Activated naive CD8-positive, alpha-beta T cell treated with anti-CD3 and anti-CD28 coated beads, Interleukin-2, amount 10 ng/mL, durations not matched to agents 7 days and 5 days (primary cell): ENCODE measurements at places on chromosomes 2 and 18.

DNA sequence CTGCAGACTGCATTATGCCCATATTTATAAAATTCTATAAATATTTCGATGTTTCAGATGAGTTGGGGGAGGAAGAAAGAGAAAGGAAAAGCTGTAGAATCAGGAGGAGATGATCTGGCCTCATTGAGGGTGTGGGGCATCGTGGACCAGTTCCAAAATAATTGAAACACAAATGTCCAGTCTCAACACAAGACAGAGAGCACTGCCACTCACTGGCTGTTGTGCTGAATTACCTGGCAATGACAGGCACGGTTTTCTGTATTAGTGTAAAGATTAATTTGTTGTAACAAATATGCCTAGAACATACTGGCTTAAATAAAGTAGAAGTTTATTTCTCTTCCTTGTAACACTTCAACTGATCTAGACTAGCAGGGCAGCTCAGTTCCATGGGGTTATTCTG is 24.1 kb downstream of the POLE4 start:
- DNase-seq: no peak

DNA sequence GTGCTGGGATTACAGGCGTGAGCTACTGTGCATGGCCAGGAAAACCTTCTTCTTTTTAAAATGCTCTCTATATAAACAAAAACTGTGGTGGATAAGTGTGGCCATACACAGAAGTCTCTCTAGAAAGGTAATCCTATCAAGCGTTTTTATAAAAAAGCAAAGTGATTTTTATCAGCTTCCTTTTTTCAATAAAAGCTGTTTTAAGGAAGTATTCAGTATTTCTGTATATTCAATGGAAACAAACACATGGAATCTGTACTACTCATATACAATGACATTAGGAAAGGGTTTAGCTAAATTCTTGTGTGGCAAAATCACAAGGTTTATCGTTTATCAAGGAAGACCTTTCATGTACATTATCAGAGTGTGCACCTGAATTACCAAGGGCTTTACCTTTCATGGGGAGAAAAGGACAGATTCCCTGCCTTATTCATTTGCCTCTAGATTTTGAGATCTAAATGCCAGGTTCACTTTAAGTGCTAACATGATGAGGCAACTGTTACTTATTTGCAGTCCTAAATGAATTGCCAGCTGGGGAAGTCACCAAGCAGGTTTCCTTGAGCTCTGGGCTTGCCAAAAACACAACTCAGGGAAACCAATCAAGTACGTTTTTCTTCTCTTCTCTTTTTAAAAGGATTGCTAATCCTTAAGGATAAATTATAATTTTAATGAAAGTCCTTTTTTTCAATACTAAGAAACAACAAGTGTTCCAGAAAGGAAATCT is 70.8 kb downstream of the RTN4 start:
- no peak for DNase-seq

DNA sequence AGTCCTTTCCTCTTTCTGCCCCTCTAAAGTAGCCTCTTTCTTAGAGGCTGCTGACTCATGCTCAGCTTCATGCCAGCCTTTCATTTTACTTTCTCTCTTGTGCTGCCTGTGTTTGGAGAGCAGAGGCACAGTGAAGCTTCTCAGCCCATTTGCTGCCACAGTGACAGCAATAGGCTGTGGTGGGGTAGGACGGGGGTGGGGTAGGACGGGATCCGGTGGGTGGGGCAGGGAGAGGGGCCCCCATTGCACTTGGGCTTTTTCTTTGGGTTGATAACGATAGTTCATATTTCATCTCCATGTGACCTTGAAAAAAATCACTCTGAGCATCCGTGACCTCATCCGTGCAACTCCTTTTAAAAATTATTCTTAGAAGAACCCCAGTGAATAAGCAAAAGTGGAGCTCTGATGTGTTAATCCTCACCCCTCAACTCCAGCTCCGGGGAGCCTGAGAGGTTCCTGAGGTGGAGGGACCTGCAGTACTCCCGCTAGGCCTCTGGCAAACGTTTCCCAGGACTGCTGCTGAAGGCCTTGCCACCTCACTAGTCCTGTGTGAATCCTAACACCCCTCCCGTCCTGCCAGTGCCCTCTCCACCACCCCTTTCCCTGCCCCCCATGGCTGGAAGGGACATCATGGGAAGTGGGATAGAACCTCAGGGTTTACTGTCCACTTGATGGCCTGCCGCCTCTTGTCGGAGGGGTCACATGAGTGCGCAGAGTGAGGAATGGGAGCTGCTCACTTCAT is 70.8 kb downstream of the INPP4A start:
- no peak for DNase-seq

DNA sequence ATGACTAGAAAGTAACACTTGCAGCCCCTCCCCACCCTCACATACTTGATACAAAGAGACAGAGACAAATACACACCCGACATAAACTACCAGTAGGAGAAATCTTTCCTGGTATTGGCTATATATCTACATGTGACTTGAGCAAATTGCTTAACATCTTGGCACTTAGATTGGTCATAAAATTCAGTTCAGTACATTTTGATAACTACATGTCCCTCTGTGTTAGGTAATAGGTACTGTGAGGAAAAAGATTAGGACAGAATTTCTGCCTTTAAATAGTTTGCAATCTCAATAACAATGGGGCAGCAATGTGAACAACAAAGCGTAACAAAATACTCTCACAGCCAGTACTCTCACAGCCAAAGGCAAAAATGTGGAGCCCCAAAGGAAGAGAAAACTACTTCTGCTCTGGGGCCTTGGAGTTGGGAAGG is 670.0 kb upstream of the ACVR2A start:
- no peak for DNase-seq

- no peak for DNase-seq
These were observed 16.1 kb upstream of the STRN start for GRCh38 chr2:36982467-36982866.

DNA sequence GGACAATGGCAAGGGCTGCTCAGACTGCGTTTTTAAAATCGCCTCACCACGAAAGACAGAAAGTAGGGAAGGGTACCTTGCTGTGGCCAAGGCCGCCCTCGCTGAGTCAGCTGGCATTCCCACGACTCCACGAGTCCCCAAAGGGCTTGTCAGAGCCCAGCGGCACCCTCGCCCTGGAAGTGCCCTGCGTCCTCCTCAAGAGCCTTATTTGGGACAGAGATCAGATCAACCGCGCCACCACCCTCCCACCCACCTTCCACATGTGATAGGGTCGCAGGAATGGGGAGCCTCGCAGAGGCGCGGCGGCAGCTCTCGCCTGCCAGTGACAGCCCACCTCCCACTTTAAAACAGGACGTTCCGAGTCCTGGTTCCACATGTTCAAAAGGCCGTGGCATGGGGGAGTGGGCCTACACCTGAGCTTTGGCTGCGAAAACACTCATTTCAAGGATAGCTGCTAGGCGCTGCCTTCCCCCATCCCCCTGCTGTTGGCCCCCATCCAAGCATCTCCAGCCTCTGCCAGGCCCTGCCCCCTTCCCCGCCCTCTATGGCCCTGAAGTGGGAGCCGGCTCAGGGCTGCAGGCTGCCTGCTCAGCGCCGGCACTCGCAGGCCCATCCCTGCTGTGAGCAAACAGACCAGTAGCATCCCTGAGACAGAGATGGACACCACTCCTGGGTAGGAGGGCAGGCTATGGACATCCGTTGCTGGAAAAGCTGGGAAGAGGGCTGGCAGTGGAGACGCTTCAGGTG is 38.1 kb upstream of the ARHGEF4 start:
- DNase-seq: no peak

DNA sequence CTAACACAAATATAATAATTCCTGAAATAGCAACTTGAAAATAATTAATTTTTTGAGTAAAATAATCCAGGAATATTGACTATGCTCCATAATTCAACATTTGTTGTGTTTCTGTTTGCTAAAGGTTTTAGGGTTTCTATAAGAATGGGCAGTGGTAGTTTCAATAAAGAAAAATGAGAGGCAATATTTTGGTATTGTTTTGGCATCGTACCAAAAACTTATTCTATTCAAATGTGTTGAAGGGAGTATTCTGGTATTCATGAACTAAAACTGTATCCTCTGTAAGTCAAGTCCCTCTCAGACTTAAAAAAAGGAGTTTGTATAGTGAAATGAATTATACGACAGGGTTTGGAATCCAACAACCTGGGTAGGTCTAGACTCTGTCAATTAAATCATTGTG is 1245.6 kb upstream of the CELF4 start:
- DNase-seq: no peak

DNA sequence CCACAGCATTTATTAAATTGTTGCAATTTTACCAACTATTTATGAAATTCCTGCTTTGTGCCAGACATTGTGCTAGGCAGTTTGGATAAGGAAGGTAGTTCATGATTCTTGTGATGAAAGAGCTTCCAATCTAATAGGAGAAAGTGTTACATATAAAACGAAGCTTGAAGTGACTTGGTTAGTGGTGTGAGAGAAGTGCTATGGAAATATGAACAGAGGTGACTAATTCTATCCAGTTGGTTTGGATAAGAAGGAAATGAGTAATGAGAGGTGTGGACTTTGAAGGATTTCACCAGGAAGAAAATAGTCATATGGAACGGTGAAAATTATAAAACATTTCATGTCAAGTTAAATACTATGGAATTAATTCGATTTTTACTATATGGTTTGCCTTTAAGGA is 48.6 kb downstream of the EML6 start:
- DNase-seq: no peak

GRCh38 chr2:181738563-181738962 is 58.2 kb upstream of the NEUROD1 start:
- DNase-seq: no peak

- no peak for DNase-seq
These were observed 191.0 kb downstream of the ZNF407 start for GRCh38 chr18:74788657-74789056.

DNA sequence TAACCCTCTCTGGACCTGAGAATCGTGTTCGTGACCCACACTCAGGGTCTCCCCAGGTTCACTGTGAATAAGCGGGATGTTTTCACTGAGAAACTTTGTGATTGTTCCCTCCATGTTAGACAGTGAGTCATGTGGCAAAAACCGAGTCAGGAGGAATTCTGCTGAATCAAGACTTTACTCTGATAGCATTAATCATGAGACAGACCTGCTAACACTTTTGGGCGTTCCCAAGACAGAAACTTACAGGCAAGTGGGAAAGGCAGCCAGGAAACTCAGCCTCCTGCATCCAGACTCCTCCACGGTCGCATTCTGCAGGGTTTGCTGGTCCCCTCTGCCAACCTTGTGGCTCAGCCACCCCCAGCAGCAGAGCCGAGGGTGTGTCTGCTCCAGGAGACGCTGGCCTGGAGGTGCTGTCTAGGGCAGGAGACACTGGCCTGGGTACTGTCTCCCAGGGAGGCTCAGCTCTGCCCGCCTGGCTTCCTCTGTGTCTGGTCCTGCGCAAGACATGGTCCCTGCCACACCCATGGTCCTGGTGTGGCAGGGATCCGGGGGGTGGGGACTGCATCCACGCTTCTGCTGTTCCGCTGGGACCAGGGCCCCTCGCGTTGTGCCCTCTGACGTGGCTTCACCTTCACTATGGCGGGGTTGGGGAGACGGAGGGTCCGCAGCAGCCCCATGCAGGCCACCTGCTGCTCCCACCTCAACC is 177.4 kb downstream of the TWIST2 start:
- no peak for DNase-seq

DNA sequence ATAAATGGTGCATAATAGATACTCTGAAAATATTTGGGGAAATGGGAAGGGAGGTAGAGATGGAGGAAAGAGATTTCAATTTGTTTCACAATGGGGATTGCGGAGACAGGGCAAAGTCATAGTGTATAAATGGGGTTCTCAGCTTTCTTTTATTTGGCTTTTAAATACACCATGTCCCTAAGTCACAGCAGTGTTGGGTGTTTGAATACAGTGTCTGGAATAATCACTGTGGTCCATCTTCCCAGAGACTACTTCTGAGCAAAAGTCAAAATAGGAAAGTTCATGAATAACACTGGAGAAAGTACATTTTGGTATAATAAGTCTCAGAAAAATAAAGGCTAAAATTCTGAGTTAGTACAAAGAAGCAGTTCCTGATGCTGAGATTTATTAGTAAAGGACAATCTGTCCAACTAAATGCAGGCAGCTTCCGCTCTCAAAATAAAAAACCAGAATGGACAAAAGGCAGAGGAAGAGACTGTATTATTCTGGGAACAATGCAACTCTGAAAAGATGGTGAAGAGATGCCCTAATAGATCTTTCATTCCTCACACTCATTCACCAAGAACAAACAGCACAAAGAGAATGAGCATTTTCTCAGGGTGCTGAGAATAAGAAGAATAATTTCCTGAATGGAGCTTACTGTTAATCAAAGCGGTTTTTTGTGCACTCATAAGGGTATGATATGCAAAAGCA is 295.4 kb upstream of the PIK3C3 start:
- no peak for DNase-seq

DNA sequence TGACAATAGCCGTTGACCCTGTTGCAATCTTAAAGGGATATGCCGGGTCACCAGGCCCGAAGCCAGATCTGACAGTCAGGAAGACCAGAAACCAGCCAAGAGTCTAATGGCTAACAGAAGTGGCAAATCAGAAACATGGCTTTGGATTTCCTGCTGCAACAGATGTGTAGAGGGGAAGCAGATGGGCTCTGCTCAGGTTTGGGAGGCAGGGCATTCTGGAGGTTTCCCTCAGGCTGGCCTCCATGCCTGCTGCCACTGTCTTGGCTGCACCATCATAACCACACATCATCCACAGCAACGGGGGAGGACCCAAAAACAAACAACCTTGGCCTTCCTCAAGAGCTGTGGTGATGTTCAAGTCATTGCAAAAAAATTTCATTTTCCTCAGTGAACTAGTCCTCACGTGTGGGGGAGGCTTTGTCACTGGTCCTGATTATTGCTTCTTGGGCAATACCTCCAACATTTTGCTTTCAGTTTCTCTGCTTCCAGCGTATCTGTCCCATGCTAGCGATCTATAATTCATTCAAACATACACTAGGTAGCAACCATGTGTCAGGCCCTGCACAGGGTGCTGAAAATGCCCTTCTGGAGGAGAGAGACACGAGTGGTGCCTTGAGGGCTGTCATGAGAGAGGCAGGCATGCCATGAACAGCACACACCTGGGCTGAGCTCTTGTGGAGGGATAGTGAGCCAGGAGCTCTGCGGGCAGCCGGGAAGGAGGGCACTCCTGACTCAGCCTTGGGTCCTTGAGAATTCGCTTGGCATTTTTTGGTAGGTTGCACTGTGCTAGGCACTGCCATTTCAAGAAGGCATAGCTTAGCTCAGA is 48.2 kb upstream of the LGALSL start:
- no peak for DNase-seq

DNA sequence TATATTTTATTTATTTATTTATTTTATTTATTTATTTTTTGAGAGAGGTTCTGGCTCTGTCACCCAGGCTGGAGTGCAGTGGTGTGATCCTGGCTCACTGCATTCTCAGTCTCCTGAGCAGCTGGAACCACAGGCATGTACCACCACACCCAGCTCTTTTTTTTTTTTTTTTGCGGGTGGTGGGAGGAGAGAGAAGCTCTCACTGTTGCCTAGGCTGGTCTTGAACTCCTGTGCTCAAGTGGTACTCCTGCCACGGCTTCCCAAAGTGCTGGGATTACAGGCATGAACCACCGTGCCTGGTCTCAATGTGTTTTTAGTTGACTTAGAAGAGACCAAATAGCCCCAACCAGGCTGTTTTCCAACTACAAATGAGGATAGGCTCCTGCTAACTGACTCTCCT is 80.7 kb downstream of the PDCL3 start:
- no peak for DNase-seq
